Spinal cord (tissue), 10 donors: ENCODE measurements at places on chromosomes 4 and X. TPM values are rescaled to one million over a fixed set of nuclear protein-coding genes. Genes with fewer than 3 reads are reported as not detected.

Gene GYPE
- total RNA-seq = 1.2 TPM

Gene ATP8A1
- total RNA-seq = 39.0 TPM

DNA sequence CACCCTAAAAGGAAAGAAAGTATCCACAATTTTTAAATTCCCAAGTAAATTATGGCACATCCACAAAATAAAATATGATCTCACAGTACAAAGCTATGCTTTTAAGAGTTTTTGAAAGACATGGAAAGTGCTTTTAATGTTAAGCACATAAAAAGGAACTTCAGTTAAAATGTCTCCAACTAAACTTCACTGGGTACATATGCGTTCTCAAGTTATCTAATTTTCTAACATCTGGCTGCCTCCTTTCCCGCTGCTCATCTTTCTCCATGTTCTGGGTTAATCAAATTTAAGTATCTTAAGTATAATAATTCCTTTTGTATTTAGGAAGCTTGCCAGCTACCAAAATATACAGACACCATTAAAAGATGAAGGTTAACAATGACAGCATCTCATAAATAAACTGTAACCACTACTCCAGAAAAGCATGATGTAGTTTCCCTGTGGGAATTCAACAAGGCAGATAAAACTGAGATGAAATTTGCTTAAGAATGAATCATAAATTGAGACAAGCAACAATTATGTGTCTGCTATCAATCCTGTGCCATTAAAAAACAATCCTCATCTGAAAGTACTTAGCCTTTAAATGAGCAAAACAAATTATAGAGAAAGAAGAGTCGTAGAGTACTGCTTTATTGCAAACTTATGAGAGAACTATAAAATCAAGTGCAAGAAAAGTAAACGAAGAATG is 25.1 kb downstream of the PRSS12 start:
- no peak overlapping the region for H3K27ac ChIP-seq
- no peak for DNase-seq
- H3K36me3 ChIP-seq = no peaks in the 10 kb centered on the region
- no peaks in the 10 kb centered on the region for H3K27me3 ChIP-seq
- no peaks in the 10 kb centered on the region for H3K4me1 ChIP-seq

DNA sequence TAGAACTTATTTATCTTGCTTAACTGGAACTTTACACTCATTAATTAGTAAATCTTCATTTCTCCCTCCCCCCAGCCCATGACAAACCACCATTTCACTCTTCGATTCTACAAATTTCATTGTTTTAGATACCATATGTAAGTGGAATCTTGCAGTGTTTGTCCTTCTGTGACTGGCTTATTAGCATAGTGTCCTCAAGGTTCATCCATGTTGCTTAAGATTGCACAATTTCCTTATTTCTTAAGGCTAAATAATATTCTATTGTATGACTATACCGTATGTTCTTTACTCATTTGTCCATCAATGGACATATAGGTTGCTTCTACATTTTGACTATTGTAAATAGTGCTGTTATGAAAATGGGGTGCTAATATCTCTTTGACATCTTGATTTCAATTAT is 24.5 kb upstream of the RNF212 start:
- H3K36me3 ChIP-seq = no peaks in the 10 kb centered on the region
- H3K4me3 ChIP-seq = no peak overlapping the region
- H3K27ac ChIP-seq = no peak overlapping the region
- no peak for DNase-seq
- no peaks in the 10 kb centered on the region for H3K4me1 ChIP-seq

Gene XAGE1A
- total RNA-seq = not detected

- H3K27me3 ChIP-seq = no peaks in the 10 kb centered on the region
- no peak overlapping the region for H3K4me3 ChIP-seq
- H3K36me3 ChIP-seq = peaks cover 9% of the 10 kb centered on the region
- no peaks in the 10 kb centered on the region for H3K4me1 ChIP-seq
These were observed 34.0 kb downstream of the ZNF827 start for GRCh38 chr4:145904413-145905177.

- H3K4me1 ChIP-seq = peaks cover 34% of the 10 kb centered on the region
- no peaks in the 10 kb centered on the region for H3K36me3 ChIP-seq
- H3K27me3 ChIP-seq = peaks cover 33% of the 10 kb centered on the region
These were observed at the start of gene CD99 for GRCh38 chrX:2690856-2691542. CD99 (plus strand) TSS chrX:2691295; CDS start chrX:2691361, 66 bp downstream.

Gene SLC10A4
- total RNA-seq = 5.8 TPM

- no peaks in the 10 kb centered on the region for H3K4me1 ChIP-seq
- no peaks in the 10 kb centered on the region for H3K27me3 ChIP-seq
- DNase-seq = no peak
- H3K27ac ChIP-seq = no peak overlapping the region
These were observed 86.6 kb downstream of the DNAAF6 start for GRCh38 chrX:107293056-107293455.

GRCh38 chr4:6071191-6071958 is 53.1 kb upstream of the C4orf50 start:
- H3K36me3 ChIP-seq = peaks cover 10% of the 10 kb centered on the region
- no peak for DNase-seq
- no peaks in the 10 kb centered on the region for H3K27me3 ChIP-seq
- H3K4me3 ChIP-seq = no peak overlapping the region
- H3K27ac ChIP-seq = no peak overlapping the region
- H3K4me1 ChIP-seq = peaks cover 3% of the 10 kb centered on the region

Gene CHRDL1
- 8.1 TPM for total RNA-seq

DNA sequence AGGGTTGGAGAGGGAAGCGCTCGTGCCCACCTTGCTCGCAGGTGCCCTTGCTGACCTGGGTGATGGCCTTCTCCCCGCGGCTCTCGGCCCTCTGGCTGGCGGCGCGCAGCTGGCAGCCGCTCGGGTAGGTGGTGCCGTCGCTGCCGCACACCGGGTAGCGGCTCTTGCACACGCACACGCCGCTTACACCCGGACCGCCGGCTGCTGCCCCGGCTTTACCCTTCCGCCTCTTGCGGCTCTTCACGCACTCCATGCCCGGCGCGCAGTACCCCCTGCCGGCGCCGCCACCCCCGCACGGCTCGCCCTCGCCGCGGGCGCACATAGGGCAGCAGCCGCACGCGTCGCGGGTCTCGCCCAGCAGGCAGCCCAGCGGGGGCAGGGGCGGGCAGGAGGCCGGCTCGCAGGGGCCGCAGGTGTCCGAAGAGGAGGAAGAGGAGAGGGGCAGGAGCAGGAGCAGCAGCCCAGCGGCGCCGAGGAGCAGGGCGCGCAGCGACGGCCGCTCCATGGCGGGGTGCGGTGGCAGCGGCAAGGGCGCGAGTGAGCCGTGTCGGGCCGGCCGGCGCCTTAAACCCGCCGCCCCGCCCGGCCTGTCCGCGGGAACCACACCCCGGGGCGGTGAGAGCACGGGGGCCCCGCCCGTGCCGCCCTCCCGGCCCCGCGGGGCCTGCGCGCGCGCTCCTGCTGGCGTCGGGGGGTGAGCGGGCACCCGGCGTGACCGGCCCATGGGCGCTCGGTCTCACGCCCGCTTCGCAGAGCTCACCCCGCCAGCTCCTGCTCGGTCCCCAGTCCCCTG is at the start of gene IGFBP7:
Gene IGFBP7 (minus strand): TSS at position 539 of the 793 bp plus-strand sequence. CDS start 34 bp downstream, at position 505.
- H3K27me3 ChIP-seq = peaks cover 10% of the 10 kb centered on the region
- DNase-seq = peak; percentile 51
- peak within 1 kb of the TSS; percentile 89 for H3K27ac ChIP-seq
- H3K4me3 ChIP-seq = peak within 1 kb of the TSS; percentile 46
- H3K36me3 ChIP-seq = no peaks in the 10 kb centered on the region

DNA sequence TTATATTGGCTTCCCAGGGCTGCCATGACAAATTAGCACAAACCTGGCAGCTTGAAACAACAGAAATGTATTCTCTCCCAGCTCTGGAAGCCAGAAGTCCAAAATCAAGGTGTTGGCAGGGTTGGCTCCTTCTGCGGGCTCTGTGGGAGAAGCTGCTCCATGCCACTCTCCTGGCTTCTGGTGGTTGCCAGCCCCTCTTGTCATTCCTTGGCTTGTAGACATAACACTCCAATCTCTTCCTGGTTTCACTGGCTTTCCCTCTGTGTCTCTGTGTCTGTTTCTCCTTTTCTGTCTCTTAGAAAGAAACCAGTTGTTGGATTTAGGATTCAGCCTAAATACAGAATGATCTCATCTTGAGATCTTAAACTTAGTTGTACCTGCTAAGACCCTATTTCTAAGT is 85.5 kb downstream of the USP46 start:
- H3K4me1 ChIP-seq = no peaks in the 10 kb centered on the region
- H3K27me3 ChIP-seq = no peaks in the 10 kb centered on the region
- H3K36me3 ChIP-seq = no peaks in the 10 kb centered on the region
- H3K27ac ChIP-seq = no peak overlapping the region
- H3K4me3 ChIP-seq = no peak overlapping the region

DNA sequence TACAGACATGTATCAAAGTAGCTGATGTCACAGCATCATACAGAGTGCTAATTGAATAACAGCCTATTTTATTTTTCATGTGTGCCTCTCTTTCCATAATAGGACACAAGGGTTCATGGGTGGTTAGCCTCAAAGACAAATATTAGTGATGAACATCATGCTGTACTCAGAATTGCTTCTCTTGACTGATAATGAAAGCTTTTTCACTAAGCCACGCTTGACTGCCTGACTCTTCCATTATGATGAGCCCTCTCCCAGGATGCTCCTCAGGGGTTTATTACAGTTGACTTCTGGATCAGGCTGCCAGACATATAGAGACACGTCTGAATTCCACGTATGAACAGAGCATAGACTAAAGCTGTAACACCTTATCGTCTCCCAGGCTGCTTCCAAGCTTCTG is 2757.5 kb downstream of the PCDH7 start:
- H3K36me3 ChIP-seq = no peaks in the 10 kb centered on the region
- no peak overlapping the region for H3K4me3 ChIP-seq

GRCh38 chr4:14178421-14178820 is 550.9 kb upstream of the BOD1L1 start:
- H3K4me1 ChIP-seq = no peaks in the 10 kb centered on the region
- no peak for DNase-seq
- H3K4me3 ChIP-seq = no peak overlapping the region
- H3K36me3 ChIP-seq = no peaks in the 10 kb centered on the region

- no peak overlapping the region for H3K27ac ChIP-seq
- no peak for DNase-seq
- H3K4me3 ChIP-seq = no peak overlapping the region
- H3K27me3 ChIP-seq = peaks cover 2% of the 10 kb centered on the region
These were observed 72.4 kb upstream of the KLHL13 start for GRCh38 chrX:118189000-118189399.

DNA sequence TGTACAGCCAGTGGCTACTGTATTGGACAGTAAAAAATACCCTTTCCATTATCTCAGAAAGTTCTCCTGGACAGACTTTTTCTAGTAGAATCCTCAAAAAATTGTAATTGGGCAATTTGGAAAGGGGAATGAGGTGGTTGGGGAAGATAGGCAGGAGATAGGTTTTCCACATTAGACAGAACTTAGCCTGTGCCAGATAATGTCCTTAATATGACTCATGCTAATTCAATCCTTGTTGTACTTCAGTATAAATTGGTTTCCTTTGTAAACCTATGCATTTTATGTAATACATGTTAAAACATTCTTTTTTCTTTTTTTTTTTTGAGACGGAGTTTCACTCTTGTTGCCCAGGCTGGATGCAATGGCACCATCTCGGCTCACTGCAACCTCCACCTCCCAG is 8.9 kb downstream of the EIF4E start:
- H3K4me1 ChIP-seq = no peaks in the 10 kb centered on the region
- H3K4me3 ChIP-seq = no peak overlapping the region
- DNase-seq = no peak
- no peak overlapping the region for H3K27ac ChIP-seq
- peaks cover 3% of the 10 kb centered on the region for H3K36me3 ChIP-seq
- H3K27me3 ChIP-seq = no peaks in the 10 kb centered on the region

DNA sequence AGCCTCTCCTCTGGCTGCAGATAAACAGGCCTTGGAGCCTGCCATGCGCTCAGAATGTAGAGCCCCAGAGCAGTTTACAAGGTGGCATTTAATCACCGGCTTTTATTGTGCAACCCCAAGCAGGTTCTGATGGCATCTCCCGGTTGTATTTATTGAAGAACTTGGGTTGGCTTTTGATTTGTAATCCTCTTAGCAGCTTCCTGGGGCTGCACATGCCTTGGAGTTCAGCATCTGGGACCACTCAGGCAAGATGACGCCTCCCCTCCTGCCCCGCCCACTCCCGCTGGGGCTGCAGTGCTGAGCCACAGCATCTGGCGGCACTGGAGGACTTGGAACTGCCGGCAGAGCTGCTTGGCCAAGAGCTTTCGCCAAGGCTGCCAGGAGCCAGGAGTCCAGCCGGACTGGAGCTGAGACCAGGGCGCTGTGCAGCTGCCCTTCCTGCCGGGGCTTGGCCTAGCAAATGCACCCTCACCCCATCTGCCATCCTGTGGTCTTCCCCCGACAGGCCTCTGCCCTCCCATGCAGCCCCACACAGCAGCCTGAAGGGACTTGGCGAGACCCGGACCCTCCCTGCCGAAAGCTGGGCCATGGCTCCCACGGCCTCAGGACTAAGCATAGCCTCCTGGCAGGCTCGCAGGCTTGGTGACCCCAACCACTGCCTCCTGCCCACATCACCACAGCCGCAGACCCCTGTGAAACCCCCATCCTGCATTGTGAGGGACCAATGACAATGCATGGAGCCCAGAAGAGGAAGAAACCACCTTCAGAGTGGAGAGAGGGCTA is 5.4 kb downstream of the HTRA3 start:
- peaks cover 16% of the 10 kb centered on the region for H3K27me3 ChIP-seq
- peak overlapping the region; percentile 22 for H3K27ac ChIP-seq
- peak; percentile 47 for DNase-seq
- H3K4me3 ChIP-seq = no peak overlapping the region
- no peaks in the 10 kb centered on the region for H3K36me3 ChIP-seq
- H3K4me1 ChIP-seq = peaks cover 34% of the 10 kb centered on the region

DNA sequence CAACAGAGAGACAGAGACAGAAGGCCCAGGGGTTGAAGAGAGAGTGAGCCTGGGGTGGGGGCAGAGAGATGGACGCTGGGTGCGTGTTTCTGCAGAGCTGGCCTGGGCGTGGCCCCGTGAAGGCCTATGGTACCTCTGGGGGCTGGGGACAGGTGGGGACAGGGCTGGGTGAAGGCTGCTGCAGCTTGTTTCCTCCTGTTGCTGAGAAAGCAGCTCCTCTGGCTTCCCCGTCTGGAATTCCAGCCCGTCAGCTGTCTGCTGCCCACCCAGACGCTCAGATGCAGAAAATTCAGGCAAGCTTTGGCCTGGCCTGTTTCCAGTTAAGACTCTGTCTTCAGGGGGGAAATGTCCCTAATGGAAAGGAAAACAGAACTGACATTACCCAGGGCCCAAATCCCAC is 76.8 kb upstream of the PSAPL1 start:
- DNase-seq = no peak
- H3K36me3 ChIP-seq = peaks cover 4% of the 10 kb centered on the region
- peaks cover 49% of the 10 kb centered on the region for H3K4me1 ChIP-seq
- H3K27me3 ChIP-seq = peaks cover 9% of the 10 kb centered on the region
- H3K4me3 ChIP-seq = no peak overlapping the region

DNA sequence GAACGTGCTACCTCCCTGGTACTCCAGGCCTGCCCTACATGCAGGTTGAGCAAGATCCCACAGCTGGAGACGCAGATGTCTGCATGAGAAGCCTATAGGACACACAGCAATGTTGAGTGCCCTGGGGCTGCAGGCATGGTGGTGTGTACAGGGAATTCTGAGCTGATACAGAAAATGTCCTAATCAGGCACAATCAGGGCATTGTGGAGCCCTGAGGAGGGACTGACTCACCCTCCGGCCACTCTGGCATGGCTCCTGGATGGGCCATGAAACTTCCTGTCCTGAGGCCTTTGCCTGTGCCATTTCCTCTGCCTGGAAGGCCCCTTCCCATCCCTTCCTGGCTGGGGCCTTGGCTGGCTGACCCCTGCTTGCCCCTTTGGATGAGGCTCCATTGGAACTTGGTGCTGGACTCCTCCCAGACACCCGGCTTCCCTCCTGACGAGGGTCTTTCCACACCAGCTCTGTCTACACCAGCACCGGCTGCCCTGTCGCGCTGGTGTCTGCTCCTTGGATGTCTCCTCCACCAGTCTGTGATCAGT is 16.7 kb upstream of the AFAP1 start:
- H3K4me1 ChIP-seq = peaks cover 32% of the 10 kb centered on the region
- no peaks in the 10 kb centered on the region for H3K27me3 ChIP-seq
- no peak overlapping the region for H3K27ac ChIP-seq
- no peak overlapping the region for H3K4me3 ChIP-seq
- DNase-seq = no peak
